ENCODE measurements at places on chromosomes 2 and 18.

DNA sequence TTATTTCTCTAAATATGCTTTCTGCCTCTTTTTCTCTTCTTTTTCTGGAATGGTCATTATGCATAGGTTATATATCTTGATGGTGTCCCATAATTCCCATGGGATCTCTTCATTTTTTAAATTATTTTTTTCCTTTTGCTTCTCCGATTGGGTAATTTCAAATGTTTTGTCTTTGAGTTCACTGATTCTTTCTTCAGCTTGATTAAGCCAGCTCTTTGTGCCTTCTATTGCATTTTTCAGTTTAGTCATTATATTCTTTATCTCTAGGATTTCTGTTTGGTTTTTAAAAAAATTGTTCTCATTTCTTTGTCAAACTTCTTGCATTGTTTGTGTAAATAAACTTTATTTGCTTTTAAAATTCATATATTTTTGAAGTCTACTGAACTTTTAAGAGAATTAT lies 251.1 kb downstream of the INSIG2 start:
- DNase-seq, result no peak

DNA sequence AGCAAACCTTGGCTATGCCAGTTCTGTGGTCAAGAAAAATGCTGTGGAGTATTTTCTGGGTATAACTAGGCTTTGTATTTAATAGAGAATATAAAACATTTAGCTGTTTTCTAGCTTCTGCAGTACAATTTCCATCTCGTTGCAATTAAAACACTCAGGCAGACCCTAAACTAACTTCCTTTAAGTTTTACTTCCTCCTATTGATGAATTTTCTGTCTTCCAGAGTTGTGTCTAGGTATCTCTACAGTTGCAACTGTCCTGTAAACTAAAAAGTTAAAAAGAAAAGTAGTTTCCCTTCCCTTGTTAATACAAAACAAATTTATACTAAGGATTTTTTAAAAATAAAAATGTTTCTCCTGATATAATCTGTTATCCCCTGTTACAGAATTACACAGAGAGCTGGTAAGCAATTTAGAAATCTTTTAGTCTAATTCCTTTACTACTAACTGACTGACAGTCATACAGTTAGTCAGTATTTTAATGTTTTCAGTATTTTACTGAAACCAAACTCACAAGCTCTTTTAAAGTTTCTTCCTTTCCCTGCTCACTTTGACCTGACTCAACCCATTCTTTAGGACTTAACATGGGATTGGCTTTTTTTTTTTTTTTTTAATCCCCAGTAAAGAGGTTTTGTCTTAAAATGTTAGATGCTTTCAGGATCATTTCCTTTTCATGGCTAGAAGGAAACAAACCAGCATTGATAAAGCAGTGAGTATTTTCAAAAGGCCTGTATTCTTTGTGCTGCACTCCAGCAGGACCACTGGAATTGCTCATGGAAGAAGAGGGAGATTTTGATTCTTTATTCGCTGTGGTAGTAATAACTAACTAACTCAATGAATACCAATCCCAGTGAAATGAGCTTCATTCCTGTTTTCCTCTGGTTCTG lies 22.9 kb downstream of the ITGAV start:
- no peak for DNase-seq

DNA sequence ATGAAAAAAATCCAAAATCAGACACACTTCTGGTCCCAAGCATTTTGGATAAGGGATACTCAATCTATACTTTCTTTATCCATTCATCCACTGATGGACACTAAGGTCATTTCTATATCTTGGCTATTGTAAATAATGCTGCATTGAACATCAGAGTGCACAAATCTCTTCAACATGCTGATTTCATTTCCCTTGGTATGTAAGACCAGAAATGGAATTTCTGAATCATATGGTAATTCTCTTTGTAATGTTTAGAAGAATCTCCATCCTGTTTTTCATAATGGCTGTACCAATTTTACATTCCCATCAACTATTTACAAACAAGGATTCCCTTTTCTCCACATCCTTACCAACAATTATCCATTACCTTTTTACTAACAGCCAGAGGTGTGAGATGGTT lies 33.7 kb upstream of the MCM6 start:
- no peak for DNase-seq

GRCh38 chr2:108617617-108618016 lies 83.3 kb downstream of the LIMS1 start:
- DNase-seq, result no peak

DNA sequence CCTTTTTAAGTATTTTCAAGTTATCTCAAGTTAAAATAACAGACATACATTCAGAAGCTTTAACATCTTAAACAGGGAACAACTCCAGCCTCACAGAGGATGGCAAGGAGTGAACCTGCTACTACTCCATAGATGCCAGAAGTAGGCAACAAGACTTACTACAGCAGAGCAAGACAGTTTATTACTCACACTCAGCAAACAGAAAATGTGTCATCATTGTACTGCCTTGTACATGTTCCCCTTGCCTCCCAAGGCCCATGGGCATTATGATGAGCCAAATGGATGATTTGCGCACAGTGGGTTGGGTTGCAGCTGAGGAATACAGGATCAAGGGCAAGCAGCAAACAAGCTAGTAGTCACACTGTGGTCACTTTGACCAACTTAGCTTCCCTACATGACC lies 80.6 kb upstream of the VRK2 start:
- no peak for DNase-seq

GRCh38 chr18:5842653-5843052 lies 52.7 kb downstream of the TMEM200C start:
- DNase-seq, result no peak

DNA sequence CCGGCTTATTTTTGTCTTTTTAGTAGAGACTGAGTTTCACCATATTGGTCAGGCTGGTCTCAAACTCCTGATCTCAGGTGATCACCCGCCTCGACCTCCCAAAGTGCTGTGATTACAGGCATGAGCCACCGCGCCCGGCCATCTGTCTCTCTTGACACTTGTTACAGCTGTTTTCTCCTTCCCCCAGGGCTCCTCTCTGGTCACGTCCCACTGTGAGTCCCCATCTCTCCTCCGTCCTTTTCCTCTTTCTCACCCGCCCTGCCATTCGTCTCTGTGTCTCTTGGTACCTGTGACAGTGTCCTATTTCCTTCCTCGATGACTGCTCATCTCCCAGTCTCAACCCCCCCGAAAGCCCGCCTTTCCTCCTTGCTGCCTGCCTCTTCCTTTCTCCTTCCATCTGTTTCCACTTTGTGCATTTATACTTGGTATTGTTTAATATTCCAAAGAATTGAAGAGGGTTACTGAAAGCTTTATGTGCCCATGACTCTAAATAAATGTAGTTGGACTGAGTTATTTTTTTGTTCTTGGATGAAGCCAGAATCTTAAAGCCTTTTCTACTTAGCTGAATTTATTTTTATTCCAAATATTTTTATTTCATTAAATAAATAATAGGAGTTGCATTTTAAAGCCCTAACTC lies 241.5 kb downstream of the SH3RF3 start:
- no peak for DNase-seq

GRCh38 chr2:231258701-231259100 lies 60.3 kb downstream of the ARMC9 start:
- no peak for DNase-seq

DNA sequence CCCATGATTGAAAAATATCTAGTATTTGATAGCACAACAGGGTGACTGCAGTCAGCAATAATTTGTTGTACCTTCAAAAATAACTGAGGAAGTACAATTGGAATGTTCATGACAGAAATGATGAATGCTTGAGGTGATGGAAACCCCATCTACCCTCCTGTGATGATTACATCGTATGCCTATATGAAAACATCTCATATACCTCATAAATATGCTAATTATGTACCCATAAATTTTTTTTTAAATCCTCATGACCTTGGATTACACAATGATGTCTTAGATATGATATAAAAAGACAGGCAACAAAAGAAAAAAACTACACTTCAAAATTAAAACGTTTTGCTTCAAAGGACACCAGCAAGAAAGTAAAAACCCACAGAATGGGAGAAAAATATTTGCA lies 1.4 kb upstream of the POLR1B start:
- no peak for DNase-seq
